Epithelial cell of proximal tubule (primary cell): ENCODE measurements at places on chromosomes 12 and 14. TPM values are rescaled to one million over a fixed set of nuclear protein-coding genes. Genes with fewer than 3 reads are reported as not detected.

- DNase-seq = no peak
Measured at GRCh38 chr12:34051486-34051885, 29.2 kb downstream of the ALG10 start.

DNA sequence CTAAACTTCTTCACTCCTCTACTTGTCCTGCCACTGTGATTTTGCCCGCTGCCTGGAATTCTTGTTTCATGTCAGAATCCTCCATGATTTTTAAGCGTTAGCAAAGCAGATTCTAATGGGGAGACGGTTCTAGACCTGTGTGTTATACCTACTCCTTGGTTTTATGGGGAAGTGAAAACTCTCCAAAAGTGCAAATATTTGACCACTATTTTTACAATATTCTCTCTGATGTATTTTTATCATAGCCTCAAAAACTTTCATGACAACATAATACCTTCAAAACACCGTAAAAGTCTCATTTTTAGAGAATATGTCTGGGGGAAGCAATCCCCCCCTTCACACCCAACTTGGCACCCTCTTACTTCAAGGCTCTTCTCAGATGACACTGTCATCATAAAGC lies 12.9 kb upstream of the KRAS start:
- DNase-seq = no peak

DNA sequence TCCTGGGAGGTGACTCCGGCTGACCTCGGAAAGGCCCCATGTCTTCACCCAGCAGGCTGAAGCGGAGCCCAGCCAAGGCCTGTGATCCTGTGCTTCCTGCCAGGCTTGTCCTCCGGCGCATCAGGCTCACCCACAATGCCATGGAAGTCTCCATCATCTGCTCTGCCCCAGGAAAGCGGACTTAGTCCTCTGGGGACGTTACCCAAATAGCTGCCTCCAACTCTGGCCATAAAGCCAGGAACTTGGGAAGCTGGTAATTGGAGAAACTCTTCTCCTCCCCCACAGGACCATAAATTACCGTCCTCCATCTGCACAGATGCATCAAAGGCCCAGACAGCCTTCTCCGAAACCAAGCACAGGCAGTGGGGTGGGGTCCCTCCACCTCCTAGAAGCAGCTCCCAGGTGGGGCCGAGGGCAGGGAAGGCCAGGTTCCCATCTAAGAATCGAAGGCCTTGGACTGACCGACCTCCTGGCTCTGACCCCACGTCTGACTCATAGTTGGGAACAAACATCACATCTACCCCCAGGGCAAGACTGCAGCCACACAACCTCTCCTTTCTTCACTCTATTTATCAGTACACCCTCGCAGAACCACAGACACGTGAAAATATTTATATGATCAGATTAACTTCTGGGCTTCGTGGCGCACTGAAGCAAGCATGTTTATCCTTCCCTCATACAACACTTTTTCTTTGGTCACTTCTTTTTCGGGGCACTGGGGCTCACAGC lies 56.4 kb downstream of the PITPNM2 start:
- no peak for DNase-seq

TTC6 gene
- 0.80 TPM in 1 of 2 replicates, not detected in the other for total RNA-seq

- DNase-seq = no peak
Measured at GRCh38 chr12:131635491-131636122, 75.3 kb upstream of the SFSWAP start.

DNA sequence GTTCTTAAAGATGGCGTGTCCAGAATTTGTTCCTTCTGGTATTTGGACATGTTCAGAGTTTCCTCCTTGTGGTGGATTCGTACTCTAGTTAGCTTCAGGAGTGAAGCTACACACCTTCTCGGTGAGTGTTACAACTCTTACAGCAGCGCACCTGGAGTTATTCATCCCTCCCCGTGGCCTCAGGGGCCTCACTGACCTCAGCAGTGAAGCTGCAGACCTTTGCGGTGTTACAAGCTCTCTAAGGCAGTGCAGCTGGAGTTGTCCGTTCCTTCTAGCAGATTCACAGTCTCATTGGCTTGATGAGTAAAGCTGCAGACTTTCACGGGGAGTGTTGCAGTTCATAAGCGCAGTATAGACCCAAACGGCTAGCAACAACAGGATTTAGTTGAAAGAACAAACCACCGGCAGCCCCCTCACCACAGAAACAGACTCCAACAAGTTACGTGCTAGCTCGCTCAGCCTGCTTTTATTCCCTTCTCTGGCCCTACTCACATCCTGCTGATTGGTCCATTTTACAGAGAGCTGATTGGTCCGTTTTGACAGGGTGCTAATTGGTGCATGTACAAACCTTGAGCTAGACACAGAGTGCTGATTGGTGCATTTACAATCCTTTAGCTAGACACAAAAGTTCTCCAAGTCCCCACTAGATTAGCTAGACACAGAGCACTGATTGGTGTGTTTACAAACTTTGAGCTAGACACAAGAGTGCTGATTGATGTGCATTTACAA lies 4.5 kb upstream of the CDKN3 start:
- no peak for DNase-seq

DNA sequence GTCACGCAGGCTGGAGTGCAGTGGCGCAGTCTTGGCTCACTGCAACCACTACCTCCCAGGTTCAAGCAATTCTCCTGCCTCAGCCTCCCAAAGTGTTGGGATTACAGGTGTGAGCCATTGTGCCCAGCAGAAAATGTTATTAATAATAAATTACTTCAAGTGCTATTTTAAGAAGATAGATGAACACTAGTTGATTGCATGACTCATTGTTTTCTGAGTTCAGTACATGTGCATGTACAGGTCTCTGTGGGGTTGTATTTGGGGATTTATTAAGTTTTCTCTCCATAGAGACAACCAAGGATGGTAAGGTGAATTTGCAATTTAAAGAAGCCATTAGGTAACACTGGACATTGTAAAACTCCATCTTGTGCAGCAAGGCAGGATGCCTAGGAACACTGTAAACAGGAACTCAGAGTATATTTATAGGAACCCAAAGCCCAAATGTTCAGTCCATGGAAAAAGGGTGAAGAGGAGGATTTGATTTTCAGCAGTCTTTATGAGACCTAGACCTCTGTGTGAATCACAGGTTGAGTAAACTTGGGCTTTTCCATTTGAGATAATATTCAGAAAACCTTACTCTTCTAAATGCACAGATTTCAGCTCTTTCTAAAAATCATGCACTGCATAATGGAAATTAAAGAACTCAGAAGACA lies 49.3 kb upstream of the TMPO start:
- no peak for DNase-seq

DNA sequence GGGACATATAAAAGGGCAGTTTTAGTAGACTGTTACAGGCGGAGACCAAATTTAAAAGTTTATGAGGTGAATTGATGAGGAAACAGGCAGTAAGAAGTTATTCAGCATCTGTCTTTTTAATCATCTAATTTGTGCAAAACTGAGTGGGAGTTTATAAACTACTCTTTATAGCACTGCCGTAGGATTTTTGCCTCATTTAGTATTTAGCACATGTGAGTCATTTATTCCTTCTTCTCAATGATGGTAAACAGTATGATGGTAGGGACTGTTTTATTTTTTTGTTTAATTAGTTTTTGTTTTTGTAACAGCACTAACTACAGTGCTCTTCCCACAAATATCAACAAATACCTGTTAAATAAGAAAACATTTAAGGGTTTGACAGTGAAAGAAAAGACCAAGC lies 20.6 kb downstream of the TOGARAM1 start:
- DNase-seq = no peak

GRCh38 chr14:65302571-65303189 lies 109.8 kb upstream of the FUT8 start:
- no peak for DNase-seq

GRCh38 chr12:4271717-4272423 lies 1.7 kb upstream of the CCND2 start:
- DNase-seq = no peak

GNS gene
- 47.7 and 63.9 TPM in 2 replicates for total RNA-seq

BRF1 gene
- total RNA-seq = 23.8 and 30.7 TPM in 2 replicates

- DNase-seq = no peak
Measured at GRCh38 chr12:104054681-104055346, 4.8 kb upstream of the GLT8D2 start.

GRCh38 chr12:99979471-99979870 lies 5.3 kb downstream of the ANKS1B start:
- DNase-seq = no peak

ZNF891 gene
- 0.40 and 0.43 TPM in 2 replicates for total RNA-seq

DNA sequence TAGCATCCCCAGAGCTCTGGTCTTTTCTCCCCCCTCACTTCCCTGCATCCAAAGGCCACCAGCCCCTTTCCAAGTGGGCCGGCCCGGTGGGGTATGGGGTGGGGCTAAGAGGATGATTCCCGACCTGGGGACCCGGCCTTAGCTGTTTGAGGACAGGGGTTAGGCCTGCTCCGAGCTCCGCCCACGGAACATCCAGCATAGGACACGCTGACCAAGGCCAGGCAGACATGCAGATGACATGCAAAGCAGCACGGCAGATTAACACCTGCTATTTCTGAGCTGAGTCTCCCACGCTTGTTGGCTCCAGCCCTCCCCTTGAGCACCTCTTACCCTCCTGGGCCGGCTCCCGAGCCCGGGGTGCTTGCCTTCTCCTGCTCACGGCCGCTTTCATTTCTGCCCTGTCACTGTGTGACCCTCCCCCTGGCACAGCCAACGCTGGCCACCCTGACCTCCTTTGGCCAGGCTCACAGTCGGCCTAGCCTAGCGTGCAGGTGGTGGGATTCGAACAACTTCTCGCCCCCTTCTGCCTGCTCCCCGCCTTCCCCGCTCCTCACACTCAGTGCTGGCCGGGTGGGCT lies 40.2 kb downstream of the TEAD4 start:
- DNase-seq = no peak

HCAR2 gene
- not detected in 2 replicates for total RNA-seq

- DNase-seq = no peak
Measured at GRCh38 chr14:78488938-78489337, 318.8 kb downstream of the NRXN3 start.

DNA sequence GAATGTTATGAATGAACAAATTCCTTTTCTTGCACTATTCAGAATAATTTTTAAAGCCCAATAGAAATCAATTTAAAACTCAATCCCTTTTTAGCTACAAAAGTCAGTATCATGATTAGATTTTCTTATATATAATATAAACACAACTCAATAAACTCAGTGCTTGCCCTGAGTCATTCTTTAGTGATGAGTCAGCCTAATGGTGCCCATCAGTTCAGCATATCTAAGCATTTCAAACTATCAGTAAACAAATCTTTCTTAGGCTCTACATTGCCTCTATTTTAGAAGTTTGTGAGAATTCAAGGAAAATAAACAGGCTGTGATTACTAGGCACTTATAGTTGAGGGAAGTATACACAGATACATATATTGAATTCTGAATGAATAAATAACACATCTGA lies 179.6 kb downstream of the NELL2 start:
- no peak for DNase-seq

C3AR1 gene
- total RNA-seq = 0.22 TPM in 1 of 2 replicates, not detected in the other

TDG gene
- total RNA-seq = 18.9 and 29.4 TPM in 2 replicates

DNA sequence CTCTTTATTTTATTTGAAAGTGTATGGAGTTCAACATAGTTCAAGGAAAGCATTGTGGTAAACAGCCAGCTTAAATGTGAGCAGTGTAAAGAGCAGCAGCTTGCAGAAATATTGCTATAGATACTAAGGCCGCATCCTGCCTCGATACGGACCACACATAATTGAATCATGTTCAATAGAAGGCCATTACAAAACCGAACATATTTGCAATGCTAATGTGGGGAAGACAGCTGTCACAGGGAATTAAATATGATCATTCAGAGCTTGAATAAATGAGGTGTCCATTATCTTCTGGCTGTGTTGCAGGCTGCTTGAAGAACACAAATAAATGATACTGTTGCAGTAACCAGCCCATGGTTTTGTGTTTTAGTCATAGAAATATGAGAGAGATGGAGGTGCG lies 173.2 kb downstream of the BRMS1L start:
- DNase-seq = no peak

AMN1 gene
- 9.8 and 13.1 TPM in 2 replicates for total RNA-seq

HSPA2 gene
- 23.9 and 25.6 TPM in 2 replicates for total RNA-seq

CDK2 gene
- 62.0 and 81.2 TPM in 2 replicates for total RNA-seq

DNA sequence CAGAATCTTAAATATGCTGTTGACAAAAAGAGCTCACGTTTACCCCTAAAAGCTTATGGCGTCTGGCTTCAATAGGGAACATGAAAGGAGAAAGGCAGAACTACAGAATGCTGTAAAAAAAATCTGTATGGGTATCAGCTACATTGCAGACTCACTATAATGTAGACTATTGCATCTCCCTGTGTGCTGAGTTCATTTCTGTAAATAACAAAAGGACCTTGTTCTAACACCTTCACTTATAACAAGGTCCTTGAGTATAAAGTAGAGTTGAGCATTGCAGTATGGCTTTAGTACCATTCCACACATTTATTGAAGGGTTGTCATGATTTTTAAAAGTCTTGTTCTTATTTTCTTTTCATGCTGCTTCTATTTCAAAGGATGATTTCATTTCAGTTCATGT lies 165.3 kb downstream of the NPAS3 start:
- DNase-seq = no peak

GRCh38 chr14:85063747-85064146 lies 466.2 kb upstream of the FLRT2 start:
- DNase-seq = no peak

DNA sequence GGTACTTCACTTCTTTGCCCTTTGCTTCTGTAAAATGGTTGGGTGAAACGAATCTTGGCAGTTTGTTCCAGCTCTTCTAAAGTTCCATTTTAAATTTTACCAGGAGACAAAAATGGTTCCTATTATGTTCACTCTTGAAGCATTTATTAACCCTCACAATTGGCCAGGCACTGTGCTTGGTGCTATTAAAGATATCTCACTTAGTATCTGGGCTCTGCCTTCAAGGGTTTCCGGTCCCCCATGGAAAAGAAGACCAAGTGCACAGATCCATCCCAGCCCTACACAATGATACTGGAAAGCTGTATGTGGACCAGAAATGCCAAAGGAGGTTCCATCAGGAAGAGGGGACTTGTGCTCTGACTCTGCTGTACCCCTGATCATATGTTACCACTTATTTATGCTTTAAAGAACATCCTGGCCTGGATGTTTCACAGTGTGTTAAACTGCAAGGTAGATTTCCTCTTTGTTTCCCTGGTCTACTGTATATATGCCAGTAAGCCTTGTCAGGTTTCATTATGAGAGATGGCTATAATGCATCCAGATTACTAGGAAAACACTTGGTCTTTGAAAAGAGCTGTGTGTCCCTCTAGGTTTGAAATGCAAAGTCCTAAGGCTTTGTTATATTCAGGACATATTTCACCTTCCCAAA lies 154.8 kb downstream of the PRKCH start:
- DNase-seq = no peak

GRCh38 chr14:31228533-31228932 lies 20.9 kb upstream of the HECTD1 start:
- peak; percentile 84 for DNase-seq

NKX2-1 gene
- not detected in 2 replicates for total RNA-seq

GRCh38 chr14:45051180-45051579 lies 32.7 kb upstream of the PRPF39 start:
- no peak for DNase-seq
